D721Med (cell line): ENCODE measurements at places on chromosomes 5 and 9.

GRCh38 chr5:178224403-178224802 is 8.2 kb downstream of the PHYKPL start:
- no peak for DNase-seq

GRCh38 chr9:106816524-106816923 is 46.4 kb upstream of the ZNF462 start:
- no peak for DNase-seq

DNA sequence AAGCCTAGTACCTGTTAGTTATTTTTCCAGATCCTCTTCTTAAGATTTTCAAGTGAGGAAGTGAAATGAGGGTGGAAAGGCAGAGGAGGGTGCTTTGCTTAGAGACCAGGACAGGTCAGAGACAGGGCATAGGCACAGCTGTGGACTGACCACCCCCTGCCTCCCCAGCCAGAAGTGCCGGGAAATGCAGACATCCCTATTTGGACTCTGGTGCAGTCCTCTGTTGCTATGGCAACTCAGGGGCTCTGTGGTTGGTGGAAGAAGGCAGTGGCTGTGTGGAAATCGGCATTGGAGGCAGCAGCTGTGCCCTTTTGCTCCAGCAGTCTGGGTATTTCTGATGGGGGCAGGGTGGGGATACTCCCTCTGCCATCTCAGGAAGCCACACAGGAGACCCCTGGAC is 43.3 kb upstream of the NDFIP1 start:
- DNase-seq: no peak

- DNase-seq: no peak
Observed at GRCh38 chr9:114150608-114151007, 4.7 kb upstream of the COL27A1 start.

DNA sequence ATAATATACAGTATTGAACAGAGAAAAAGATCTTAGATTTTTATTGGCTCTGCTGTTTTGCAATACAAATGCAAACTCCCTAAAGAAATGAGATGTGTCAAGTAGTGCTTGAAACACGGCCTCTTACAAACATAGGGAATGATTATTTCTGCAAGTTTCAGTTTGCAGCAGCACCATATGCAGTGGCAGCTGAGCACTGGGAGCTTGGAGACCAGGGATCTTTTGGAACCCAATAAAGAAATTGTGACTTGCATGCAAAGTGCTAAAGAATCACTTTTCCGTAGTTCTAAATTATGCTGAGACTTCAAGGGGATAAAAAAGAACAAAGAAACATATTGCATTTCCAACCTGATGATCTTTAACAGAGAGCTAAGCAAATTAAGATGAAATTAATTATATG is 674.6 kb upstream of the ZNF608 start:
- no peak for DNase-seq

- no peak for DNase-seq
Observed at GRCh38 chr5:62341783-62342475, 35.9 kb downstream of the KIF2A start.
